ENCODE measurements at places on chromosomes 6 and 20.
A peak's percentile ranks its signal among the peaks of the same experiment; 100 is the strongest.

DNA sequence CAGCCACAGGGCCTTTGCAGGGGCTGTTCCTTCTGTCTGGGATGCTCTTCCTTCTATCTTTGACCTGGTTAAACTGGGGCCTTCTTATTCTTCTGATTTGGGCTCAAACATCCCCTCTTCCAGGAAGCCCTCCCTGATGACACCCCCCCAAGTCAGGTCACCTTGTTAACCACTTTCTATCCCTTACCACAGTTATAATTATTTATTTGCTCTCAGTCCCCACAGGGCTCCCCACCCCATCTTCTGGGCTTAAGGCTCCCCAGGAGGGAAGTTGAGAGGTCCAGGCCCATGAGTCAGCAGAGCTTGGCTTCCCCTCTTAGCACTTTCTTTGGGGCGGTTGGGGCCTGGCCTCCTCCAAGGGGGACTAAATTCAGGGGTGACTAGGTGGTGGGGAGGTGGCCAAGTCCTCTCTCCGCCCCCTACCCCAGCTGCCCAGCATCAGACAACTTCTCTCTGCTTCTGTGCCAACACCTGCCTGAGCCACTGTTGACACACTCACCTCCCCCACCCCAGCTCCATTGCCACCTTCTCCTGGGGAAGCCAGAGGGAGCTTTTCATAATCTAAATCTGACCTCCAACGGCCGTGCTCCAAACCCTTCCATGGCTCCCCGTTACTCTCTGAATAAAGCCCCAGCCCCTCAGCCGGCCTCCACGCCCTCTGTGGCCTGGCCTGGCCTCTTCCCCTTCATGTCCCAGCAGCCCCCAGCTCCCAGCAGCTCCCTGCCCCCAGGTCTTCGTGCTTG is 70.0 kb downstream of the CEBPB start:
- DNase-seq = no peak

DNA sequence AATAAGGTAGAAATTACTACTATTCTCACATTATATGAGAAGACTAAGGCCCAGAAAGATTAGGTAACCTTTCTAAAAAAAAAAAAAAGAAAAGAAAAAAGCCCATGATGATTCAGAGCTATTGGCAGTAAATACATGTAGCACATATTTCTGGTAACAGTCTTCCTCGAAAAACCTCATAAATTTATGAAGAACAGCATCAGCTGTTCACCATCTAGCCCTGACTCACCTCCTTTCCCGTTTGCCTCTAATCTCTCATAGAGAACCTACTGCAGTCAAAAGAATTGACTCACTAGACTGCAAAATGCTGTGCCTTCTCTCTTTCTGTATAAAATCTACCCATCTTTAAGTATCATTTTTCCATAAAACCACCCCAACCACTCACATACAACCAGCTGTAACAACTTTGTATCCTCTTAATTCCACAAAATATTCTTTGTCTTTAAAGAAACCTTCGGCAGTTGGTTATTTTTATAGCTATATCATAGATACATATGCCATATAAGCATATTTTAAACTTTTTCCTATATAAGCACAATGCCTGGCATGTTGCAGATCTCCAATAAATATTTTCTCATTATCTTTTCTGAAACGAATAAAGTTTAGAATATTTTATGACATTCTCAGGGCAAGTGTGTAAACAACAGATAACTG is 152.7 kb upstream of the ENPP5 start:
- DNase-seq = no peak

GRCh38 chr20:366041-366718 is 14.4 kb upstream of the TRIB3 start:
- DNase-seq = no peak

DNA sequence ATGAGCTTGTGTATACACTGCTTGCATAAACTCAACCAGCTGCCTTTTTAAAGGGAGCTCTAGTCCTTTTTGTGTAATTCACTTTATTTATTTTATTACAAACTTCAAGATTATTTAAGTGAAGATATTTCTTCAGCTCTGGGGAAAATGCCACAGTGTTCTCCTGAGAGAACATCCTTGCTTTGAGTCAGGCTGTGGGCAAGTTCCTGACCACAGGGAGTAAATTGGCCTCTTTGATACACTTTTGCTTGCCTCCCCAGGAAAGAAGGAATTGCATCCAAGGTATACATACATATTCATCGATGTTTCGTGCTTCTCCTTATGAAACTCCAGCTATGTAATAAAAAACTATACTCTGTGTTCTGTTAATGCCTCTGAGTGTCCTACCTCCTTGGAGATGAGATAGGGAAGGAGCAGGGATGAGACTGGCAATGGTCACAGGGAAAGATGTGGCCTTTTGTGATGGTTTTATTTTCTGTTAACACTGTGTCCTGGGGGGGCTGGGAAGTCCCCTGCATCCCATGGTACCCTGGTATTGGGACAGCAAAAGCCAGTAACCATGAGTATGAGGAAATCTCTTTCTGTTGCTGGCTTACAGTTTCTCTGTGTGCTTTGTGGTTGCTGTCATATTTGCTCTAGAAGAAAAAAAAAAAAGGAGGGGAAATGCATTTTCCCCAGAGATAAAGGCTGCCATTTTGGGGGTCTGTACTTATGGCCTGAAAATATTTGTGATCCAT is 15.3 kb downstream of the TNFAIP3 start:
- no peak for DNase-seq

- DNase-seq = peak; percentile 39
Measured at GRCh38 chr6:124963416-124963785, 1.2 kb downstream of the RNF217 start.

DNA sequence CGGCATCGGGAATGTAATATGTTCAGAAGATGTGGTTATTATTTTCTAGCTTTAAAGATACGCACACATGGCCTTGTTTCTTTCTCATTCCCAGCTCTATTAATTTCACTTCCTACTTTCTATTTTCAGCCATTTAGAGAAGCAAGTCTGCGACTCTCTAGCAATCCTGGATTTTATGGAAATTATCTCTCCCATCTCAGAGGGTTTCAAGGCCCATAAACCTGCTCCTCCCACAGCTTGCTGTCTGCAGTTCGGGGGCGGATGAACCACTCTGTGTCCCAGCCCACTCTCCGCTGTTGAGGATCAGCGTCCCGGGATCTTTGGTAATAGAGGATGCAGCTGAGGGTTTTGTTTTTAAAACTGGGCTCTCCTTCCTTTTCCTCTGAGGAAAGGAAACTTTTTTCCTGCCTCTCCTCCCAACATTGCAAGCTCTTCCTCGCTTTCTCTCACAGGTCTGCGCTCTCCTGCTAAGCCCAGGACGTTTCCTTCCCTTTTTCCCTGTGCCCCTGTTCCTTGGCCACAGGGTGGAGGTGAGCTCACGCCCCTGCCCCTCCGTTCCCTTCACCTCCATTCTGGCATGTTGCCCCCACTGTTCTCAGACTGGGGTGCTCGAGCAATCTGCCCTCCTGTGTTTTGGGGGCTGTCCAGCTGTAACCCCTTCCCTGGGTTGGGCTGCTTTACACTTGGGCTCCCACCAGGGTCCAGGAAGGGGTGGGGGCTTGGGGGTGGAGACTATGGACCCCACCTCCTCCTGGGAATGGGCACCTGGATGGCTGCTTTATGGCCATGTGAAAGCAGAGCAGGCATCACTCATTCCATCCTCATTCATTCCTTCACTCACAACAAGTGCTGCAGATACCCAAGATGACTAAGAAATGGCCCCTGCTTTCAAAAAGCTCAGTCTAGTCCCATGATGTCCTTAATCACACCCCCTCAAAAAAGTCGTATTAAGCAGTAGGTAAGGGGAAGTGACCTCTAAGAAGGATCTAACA is 54.9 kb downstream of the ZBTB9 start:
- no peak for DNase-seq

- no peak for DNase-seq
Measured at GRCh38 chr6:30725713-30726505, 5.8 kb downstream of the TUBB start.

- no peak for DNase-seq
Measured at GRCh38 chr6:149129371-149130077, 188.0 kb upstream of the TAB2 start.

DNA sequence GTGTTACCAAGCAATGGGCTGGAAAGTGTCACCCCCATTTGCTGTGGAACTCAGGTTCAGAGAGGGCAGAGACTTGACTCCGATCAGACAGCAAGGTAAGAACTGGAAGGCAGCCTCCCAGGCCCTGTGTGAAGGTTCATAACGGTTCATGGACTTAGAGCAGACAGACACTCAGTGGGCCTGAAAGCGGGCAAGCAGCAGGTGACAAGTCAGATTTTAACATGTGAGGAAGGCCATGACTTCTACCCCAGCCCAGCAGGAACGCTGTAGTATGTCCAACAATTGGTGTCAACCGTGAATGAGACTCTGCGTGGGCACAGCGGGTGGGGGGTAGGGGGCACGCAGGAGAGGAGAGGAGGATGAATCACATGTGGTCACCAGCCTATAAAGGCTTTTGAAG is 217.6 kb upstream of the SNX9 start:
- DNase-seq = no peak

DNA sequence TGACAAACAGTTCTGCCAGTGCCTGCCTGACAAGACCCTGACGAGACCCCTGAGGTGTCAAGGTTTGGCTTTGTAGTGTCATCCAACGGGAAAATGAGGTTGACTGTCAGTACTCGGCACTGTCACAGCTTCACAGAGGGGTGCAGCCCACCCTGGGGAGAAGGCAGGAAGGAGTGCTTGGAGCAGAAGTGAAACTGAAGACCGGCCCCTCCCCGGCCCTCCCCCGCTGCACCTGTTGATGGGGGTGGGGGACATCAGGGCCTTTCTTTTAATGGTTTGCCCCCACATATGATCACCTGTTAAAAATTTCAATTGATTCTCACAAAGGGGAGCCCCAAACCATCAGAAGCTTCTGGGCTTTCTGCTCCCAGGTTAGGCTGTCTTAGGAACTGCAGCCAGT is 6.8 kb downstream of the PMEPA1 start:
- DNase-seq = no peak

- no peak for DNase-seq
Measured at GRCh38 chr20:36115925-36116324, 38.6 kb upstream of the EPB41L1 start.

- no peak for DNase-seq
Measured at GRCh38 chr6:3882431-3882830, 33.3 kb downstream of the FAM50B start.

- DNase-seq = peak; percentile 60
Measured at GRCh38 chr6:88982720-88983119, 19.3 kb upstream of the RNGTT start.

DNA sequence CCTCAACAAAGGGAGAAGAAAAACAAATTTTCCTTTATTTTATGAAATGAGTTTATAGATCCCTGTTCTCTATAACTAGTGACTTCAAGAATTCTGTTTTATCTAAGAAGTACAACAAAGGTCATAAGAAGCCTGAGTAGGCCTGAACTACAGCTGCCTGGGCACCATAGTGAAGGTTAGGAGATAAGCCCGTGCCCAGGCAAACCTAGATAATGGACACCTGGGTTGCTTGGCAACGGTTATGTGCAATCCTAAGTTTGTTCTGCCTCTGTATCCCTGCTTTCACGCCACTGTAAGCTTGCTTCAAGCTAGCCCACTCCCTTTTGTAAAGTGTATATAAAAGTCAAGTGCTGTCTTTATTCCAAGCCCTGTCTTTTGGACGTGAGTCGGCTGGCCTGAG is 23.2 kb downstream of the SCGN start:
- DNase-seq = no peak

DNA sequence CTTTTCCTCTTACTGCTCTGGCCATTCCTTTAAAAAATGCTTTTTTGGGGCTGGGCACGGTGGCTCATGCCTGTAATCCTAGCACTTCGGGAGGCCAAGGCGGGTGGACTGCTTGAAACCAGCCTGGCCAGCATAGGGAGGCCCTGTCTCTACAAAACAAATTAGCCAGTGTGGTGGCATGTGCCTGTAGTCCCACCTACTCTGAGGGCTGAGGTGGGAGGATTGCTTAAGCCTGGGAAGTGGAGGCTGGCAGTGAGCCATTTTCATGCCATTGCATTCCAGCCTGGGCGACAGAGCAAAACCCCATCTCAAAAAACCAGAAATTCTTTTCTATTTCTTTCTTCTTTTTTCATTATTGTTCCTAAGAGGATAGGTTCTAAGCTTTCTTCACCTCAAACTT is 36.9 kb upstream of the RNF144B start:
- no peak for DNase-seq

- no peak for DNase-seq
Measured at GRCh38 chr6:157151989-157152388, 171.3 kb downstream of the TMEM242 start.

DNA sequence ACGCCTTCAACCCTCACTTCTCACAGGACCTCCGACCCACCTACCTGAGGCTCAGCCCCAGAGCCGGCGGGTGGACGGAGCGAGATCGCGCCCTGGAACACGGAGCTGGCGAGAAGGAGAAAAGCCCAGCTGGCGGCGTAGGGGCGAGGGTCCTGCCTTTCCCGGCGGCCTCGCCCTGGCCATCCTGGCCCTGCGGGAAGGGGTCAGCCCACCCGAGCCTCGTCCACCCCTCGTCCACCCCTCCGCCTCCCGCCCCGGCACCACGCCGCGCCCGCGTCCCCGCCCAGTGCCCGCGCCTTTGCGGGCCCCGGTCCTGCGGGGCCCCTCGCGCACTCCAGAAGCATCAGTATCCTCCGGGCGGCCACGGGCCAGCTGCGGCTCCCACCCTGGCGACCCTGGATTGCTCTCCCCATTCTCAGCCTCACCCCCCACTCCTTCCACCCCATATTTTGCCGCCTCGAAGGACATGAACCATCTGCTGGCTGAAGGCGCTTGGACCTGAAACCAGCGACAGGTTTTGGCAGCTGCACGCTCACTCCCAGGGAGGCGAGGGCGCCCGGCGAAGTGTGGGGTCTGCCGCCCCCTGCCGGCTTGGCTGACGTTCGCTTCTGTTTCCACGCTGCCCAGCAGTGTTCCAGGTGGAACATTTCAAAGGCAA is 65.1 kb downstream of the PLG start:
- DNase-seq = peak; percentile 54

DNA sequence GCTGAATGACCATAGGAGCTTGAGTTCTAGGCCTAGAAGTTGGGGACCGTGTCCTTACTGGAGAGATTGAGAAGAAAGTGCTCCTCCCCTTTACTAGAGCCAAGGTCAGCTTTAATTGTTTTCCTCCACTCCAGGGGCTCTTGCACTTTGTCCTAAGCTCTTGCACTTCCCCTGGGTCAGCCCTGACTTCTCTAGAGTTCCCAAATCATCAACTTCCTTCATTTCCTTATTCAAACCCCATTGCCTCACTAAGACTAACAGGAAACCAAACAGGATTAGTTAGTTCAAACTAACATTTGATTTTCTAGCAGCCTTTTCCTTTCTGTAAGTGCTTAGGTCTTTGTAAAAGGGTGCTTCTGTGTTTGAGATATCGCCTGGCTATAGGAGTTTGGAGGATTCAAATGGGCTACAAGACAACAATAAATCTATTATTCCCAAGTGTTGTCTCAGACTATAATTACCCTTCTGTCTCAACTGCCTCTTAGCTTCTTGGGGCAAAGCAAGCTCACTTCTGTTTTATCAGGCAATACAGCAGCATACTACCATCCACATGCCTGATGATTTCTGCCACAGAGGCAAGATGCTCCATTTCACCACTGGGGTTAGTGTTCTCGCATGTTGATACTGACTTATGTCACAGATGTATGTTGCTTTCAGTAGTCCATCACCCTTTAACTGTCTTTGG is 12.8 kb upstream of the DTNBP1 start:
- no peak for DNase-seq

DNA sequence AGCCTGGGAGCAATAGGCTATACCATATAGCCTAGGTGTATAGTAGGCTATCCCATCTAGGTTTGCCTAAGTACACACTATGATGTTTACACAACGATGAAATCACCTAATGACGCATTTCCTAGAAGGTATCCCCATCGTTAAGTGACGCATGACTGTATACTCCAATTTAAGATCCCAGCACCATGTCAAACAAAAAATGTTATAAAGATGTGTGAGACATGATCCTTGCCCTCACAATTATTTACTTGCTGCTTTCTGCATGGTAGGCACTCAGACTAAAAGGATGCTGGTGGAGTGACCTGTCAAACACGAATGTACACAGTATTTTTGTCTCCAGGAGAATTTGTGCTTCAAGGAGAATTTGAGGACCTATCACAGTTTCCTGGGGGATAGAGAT is 32.3 kb downstream of the SNAP25 start:
- peak; percentile 86 for DNase-seq
